AG04450 (cell line): ENCODE measurements at places on chromosomes 2 and 18.

- DNase-seq, result peak; percentile 74
Observed at GRCh38 chr18:22683196-22683676, 249.9 kb upstream of the RBBP8 start.

DNA sequence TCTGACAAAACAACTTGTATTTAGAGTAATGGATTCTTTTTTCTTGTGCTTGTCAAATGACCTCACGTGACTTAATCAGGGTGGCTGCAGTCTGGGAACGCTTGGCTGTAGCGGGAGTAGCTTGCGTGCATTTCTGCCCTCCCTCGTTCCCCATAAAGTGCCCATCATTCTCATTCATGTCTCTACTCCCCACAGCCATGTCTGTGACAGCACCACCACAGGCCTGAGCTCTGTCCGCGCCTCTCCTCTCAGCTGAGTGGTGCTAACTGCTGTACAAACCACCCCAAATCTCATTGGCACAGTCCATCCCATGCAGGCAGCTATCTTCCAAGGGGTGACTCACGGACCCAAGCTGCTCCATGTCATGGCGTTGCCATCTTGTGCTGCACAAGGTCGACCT is 161.7 kb downstream of the TSN start:
- DNase-seq, result no peak

GRCh38 chr2:132615329-132616085 is 54.5 kb downstream of the LYPD1 start:
- no peak for DNase-seq

DNA sequence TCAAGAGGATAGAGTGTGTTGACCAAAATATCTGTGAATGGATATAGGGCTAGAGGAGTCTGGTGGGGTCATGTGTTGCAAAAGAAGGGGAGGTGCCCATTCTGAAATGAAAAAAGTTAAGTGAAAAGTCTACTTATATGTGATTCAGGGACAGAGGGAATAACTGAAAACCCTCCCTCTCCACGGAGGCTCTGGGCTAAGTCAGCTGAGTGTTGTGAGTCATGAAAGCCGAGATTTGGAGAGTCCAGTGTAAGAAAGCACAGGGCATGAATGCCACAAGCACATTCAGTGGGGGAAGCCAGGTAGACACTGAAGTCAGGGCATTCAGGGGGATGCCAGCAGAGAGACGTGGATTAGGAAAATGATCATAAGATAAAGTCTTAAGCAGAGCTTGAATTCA is 871.9 kb downstream of the TSN start:
- DNase-seq, result no peak

DNA sequence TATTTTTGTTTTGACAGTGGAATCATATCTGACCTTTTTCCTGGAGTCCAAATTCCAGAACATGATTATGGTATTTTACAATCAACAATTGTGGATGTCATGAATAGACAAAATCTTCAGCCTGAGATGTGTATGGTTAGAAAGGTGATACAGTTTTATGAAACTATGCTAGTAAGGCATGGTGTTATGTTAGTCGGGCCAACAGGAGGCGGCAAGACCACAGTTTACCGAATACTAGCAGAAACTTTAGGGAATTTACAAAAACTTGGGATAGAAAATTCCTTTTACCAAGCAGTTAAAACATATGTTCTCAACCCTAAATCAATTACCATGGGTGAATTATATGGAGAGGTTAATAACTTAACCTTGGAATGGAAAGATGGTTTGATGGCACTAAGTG is 137.0 kb downstream of the DNAH6 start:
- no peak for DNase-seq

- no peak for DNase-seq
Observed at GRCh38 chr2:54954705-54955357, 95.4 kb downstream of the RTN4 start.

GRCh38 chr2:152042636-152043615 is 55.9 kb downstream of the CACNB4 start:
- DNase-seq, result no peak
